CD8-positive, alpha-beta T cell (primary cell): ENCODE measurements at places on chromosomes 2 and 18. TPM values are rescaled to one million over a fixed set of nuclear protein-coding genes. Genes with fewer than 3 reads are reported as not detected.

Gene KRTCAP3
- total RNA-seq = 6.6 TPM

Gene SNED1
- total RNA-seq = 38.4 TPM

Gene RAB27B
- total RNA-seq = 1.2 TPM

Gene ARID5A
- total RNA-seq = 413 TPM

Gene VSNL1
- not detected for total RNA-seq

Gene CCDC121
- total RNA-seq = 1.4 TPM

Gene MBOAT2
- 1.1 TPM for total RNA-seq

Gene TIMM21
- total RNA-seq = 20.2 TPM

Gene LONRF2
- 0.05 TPM for total RNA-seq

Gene CLEC4F
- not detected for total RNA-seq

Gene SLC16A14
- total RNA-seq = 0.71 TPM

Gene RBM43
- total RNA-seq = 12.1 TPM

Gene HNMT
- not detected for total RNA-seq

Gene IAH1
- 48.2 TPM for total RNA-seq

Gene OTX1
- not detected for total RNA-seq

Gene ARL4C
- 484 TPM for total RNA-seq

Gene DNAH7
- not detected for total RNA-seq

Gene TCF23
- total RNA-seq = not detected

Gene AGXT
- not detected for total RNA-seq

Gene NEB
- total RNA-seq = 0.72 TPM

Gene GRB14
- not detected for total RNA-seq

Gene SKOR2
- not detected for total RNA-seq

Gene POTEJ
- not detected for total RNA-seq

Gene TRIM43
- not detected for total RNA-seq

Gene SP5
- not detected for total RNA-seq

Gene SLC11A1
- 0.72 TPM for total RNA-seq

Gene MOGAT1
- total RNA-seq = not detected

Gene IL1A
- not detected for total RNA-seq

Gene POU3F3
- total RNA-seq = not detected

Gene TDRD15
- not detected for total RNA-seq

Gene ZNF521
- total RNA-seq = not detected

Gene TWIST2
- not detected for total RNA-seq

Gene CYTIP
- 430 TPM for total RNA-seq

Gene CFC1
- not detected for total RNA-seq

Gene RAX
- not detected for total RNA-seq

Gene PDCD1
- 10.7 TPM for total RNA-seq
